Stimulated activated CD8-positive, alpha-beta memory T cell treated with anti-CD3 and anti-CD28 coated beads, Interleukin-4, amount 100 ng/mL, for 4 hours (primary cell): ENCODE measurements at places on chromosomes 7 and 10.

DNA sequence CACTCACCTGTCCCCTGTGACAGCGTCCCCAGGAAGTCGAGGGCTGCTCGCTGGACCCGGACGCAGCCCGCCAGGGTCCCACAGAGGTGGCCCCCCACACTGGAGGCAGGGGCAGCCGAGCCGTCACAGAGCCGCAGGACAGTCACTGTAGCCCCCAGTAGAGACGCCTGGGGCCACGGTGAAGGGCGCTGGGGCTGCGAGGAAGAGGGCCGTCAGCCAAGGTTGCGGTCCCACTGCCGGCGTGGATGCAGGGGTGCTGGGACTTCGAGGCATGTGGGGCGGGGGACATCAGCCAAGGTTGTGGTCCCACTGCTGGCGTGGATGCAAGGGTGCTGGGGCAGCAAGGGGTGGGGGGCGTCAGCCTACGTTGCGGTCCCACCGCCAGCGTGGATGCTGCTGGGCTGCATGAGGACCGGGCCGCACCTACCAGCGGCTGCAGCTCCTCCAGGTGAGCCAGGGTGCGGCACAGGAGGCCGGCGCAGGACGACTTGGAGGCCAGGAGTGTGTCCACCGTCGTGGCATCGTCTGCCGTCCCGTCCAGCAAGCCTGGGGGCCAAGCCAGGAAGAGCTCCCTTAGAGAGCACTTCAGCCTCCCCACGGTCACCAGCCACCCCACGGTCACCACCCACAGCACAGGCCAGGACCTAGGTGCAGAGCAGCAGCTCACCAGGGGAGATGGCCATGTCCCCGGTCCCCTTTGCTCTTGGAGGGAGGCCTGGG, 13.9 kb downstream of the BRAT1 start:
- no peak for DNase-seq

GRCh38 chr7:18760631-18761445, 265.3 kb downstream of the HDAC9 start:
- no peak for DNase-seq

DNA sequence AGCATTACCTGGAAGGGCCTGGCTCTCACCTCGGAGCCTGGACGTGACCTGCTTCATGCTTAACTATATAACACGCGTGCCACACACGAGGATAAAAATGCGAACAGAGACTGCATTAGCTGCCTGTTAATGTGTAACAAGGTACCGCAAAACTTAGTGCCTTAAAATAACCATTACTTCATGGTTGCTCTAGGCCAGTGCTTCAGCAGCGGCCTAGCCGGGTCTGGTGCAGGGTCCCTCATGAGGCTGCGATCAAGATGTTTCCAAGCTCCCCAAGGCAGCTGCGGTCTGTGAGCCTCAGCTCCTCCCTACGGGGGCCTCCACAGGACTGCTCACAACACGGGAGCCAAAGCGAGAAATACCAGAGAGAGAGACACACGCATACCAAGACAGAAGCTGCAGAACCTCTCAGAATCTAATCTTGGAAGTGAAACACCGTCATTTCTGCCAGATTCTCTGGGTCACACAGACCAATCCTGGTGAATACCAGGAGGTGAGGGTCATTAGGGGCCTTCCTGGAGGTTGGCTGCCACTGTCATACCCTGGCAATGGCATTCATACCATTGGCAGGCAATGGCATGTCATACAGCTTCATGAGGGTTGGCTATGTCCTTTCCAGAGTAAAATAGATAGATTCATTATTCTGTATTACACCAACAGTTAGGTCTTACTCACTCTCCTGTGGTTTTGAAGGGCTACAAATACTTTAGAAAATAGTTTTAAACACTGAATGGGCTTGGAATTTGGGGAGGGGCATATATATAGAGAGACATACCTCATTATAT, 94.5 kb downstream of the HIPK2 start:
- DNase-seq: no peak

DNA sequence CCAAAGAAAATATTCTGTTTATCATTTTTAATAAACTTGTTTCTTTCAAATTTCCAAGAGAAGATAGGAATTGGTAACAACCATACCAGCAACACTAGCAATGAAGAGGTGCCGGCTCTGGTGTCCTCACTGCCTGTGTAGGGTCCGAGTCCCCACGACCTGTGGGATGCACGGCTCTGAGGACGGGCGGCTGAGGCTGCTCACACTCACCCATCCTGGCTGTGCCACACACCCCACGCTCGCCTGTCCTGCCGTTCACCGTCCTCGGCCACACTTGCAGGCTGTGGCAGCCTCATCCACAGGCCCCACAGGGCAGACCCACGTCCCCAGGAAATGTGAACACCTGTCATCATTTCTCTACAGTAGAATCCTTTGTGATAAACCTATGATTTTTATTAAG, 48.2 kb upstream of the DPYSL4 start:
- DNase-seq: no peak

DNA sequence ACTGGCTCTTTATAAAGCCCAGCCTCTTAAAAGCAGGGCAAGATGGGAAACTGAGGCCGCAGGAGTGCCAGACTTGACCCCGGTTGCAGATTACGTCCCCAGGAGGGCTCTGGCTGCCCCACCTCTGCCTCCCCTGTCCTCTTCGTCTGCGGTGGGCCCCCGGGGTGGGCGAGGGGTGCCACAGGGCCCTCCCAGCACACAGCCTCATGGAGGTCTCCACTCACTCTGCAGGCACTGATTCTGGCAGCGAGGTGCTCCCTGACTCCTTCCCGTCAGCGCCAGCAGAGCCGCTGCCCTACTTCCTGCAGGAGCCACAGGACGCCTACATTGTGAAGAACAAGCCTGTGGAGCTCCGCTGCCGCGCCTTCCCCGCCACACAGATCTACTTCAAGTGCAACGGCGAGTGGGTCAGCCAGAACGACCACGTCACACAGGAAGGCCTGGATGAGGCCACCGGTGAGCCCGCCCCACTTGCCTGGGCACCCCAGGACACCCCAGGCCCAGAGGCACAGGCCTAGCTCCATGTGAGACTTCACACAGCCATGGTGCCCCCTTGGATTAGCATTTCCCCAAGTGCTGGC, 39.4 kb upstream of the SLC29A3 start:
- no peak for DNase-seq

- no peak for DNase-seq
Measured at GRCh38 chr10:48707472-48707871, 22.8 kb downstream of the WDFY4 start.

DNA sequence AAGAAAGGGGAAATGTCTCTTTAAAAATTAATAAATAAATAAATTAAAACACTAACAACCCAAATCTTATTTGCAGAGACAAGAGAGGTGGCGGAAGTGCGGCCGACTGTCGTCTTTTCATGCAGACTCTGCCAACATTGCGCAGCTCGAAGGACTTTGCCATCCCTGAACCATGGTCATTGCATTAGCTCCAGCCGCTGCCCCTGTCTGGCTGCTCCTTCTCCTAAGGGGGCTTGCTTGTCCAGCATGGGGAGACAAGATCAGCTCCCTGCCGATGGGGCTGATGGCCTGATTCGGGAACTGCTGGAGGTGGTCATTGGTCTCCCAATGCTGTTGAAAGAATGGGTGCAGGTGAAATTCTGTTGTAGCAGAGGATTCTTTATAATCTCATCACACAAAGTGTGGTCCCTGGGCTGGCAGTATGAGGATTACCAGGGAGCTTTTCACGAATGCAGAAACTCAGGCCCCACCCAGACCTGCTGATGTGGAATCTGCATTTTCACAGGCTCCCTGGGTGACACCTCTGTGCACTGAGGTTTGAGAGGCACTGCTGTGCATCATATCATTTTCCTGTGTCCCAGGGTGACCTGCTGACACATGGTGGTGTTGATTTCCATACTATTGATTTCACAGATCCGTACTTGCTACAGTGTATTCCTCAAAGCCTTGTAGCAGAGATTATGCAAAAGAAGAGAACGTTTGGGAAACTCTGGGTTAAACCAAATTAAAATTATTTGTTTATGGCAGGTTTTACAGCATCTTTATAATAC, 172.4 kb upstream of the ZMIZ1 start:
- no peak for DNase-seq
